Keratinocyte (primary cell): ENCODE measurements at places on chromosomes 5 and 9. TPM values are rescaled to one million over a fixed set of nuclear protein-coding genes. Genes with fewer than 3 reads are reported as not detected.

PPP3R2 gene
- polyA plus RNA-seq: not detected in 3 replicates

STX17 gene
- polyA plus RNA-seq: 9.2 to 12.6 TPM (median 10.7 TPM) in 3 replicates

POU5F2 gene
- 0.04 to 0.09 TPM in 2 of 3 replicates, not detected in the other for polyA plus RNA-seq

GRCh38 chr9:114221706-114222465, 66.5 kb downstream of the COL27A1 start:
- DNase-seq: no peak

- DNase-seq: no peak
Observed at GRCh38 chr5:84603568-84604185, 219.0 kb upstream of the EDIL3 start.

DNA sequence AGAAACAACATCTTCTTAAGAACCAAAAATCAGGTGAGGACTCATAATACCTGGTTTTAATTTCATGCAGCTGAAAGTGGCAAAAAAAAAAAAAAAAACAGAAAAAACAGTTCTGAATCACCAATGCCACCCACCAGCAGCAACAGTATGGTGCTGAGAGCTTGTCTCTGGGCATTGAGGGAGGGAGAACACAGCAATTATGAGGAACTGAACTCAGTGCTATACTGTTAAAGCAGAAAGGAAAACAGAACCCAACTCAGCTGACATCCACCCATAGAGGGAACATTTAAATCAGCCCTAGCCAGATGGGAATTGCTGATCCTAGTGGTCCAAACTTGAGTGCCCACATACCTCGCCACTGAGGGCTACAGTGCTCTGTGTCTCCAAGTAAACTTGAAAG, 657.9 kb downstream of the ACTL7B start:
- DNase-seq: no peak

DNA sequence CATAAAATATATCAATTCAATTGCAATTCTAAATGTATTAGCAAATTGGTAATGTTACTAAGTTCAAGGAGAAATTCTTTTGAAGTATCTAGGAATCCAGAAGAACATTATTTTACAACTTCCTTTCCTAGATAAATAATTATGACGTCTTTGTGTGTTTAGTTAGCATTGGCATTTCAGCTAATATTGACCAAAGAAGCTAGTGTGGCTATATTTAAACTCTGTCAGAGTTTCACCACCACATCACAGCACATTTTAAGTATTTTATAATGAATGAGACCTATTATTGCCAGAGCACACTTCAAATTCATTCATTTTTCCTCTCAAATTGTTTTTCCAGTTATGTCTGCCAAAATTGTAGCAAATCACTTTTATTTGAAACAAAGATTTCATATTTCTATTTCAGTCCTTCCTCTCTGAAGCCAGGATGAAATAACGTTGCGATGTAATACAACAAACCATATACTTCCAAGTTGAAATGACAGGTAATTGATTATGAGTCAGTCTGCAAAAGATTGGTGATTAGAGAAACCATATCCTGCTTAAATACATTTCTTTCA, 18.9 kb downstream of the PLK2 start:
- DNase-seq: no peak

- DNase-seq: no peak
Observed at GRCh38 chr9:21744841-21745240, 57.6 kb upstream of the MTAP start.
